A549 (cell line): ENCODE measurements at places on chromosomes 3 and 15. TPM values are rescaled to one million over a fixed set of nuclear protein-coding genes. Genes with fewer than 3 reads are reported as not detected.

DNA sequence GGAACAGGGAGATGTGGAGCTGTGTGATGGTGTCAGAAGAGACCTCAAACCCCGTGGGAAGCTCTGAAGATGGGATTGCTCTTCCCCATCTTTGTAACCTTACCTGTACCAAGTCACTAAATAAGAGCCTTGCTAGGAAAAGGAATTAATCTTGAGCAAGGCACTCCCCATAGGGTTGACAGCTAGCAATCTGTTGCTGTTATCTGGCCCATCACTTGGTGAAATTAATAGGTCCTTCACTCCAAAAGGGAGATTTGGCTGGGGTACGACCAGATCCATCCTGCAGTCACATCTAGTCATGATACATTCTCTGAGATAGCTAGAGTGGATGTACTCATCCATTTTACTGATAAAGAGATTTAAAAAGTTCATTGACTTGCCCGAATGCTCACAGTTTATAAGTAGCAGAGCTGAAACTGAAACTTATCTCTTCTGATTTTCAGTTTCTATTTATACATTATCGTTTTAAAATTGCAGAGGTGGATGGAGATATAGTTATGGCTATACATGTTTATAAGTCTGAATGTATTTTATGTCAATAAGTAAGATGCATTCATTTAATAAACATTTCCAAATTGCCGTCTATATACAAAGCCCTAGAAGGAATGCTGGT is 299.1 kb upstream of the MCTP2 start:
- no peak for DNase-seq

DNA sequence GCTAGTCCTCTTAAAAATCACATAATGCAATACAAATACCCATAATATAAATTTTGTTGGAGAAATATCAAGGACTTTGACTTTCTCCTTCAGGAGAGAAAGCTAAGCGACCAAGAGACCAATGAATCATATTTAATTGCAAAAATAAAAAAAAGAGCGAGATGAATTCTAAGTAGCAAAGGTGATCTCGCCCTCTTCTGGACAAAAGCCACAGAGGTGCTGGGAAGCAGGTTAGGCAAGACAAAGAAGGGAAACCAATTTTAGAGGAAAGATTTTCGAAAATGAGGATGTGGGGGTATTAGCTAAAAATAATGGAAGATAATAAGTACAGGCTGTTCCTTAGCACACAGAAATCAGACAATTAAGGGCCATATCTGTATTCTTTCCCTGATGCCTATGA is 111.4 kb upstream of the PLAAT1 start:
- peak; percentile 7 for DNase-seq

DNA sequence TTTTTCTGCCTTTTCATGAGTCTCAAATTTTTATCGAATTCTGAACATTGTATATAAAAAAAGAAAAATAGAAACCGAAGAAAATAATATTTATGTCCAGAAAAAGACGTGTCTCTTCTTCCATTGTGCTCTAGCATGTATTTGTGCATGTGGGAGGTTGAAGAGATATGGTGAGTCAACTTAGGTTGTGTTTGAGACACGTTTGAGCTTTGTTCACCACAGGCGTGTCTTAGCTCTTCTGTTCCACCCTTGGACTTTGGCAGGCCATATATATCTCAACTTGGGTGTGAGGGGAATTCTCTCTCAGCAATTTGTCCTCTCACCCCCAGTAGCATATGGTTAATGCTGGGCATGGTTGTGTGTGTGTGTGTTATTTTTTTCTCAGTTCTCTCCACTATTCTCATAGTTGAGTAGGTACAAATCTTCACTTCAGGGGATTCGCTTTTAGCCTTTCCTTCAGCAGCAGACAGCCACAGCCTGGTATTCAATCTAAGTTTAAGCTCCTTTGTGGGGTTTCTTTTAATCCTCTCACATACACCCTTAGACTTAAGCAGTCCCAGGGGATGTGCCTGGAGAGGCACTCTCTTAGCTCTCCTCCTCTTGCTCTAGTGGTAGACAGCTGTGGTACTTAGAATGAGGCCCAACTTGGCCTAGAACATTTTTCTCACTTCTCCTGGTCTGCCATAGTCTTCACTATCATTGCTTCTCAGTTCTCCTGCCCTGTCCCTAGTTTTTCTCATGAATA is 286.5 kb upstream of the RBMS3 start:
- no peak for DNase-seq

ZNF80 gene
- polyA plus RNA-seq, result not detected in 3 replicates

GRCh38 chr15:70289191-70289955 is 191.7 kb upstream of the TLE3 start:
- no peak for DNase-seq

DNA sequence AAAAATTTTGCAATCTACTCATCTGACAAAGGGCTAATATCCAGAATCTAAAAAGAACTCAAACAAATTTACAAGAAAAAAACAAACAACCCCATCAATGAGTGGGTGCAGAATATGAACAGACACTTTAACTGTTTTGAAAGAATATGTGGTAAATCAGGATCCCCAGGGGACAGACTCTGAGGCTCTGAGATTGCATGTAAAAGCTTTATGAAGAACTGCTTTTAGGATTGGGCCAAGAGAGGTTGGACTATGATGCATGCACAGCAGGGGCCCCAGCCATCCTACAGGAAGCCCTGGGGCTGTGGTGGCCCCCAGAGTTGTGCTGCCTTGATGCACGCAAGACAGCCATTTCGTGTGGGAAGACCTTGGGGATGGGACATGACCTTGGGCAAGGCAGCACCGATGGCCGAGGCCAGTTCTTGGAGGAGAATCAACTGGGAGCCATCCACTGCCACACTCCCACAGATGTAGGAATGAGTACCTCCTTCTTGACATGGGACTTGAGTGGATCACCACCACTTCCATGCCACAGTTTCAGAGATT is 298.1 kb upstream of the THBS1 start:
- DNase-seq, result no peak

HEXA gene
- polyA plus RNA-seq, result 104 to 112 TPM (median 106 TPM) in 3 replicates

SLC9C1 gene
- not detected in 3 replicates for polyA plus RNA-seq

DNA sequence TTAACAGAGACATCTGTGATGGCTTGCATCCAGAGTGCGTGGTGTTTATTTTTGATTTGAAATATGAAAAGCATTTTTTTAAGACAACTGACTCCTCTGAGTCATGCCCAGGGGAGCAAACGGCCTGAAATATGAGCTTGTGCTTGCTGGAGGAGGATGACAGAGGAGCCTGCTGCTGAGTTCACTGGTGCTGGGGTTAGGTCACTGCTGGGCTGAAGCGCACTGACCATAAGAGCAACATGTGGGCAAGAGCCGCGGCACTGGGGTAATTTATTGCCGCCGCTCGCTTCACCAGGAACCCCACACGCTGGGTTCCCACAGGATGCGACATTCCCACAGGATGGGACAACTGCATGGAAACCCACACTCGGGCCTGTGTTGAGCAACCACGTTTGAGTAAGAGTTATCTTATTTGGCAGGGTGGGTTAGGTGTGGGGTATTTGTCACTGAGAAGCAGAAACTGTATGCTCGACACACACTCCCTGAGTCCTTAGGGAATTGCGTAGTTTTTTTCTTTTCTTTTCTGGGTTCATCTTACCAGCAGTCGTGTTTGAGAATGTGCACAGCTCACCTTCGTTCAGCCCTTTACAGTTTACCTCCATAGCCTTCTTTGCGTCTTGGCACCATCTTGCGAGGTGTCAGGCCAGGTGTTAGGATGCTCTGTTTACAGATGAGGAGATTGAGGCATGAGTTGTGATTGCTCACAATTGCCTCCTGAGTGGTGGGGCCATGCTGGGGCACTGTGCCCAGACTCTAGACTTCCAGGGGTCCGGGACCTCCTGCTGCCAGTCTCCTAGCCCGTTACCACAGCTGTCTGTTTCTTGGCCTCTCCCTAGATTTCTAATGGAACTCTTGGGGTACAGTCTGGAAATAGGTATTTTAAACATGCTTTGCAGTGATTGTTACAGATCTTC is 60.4 kb downstream of the SMAD3 start:
- peak; percentile 93 for DNase-seq

DNA sequence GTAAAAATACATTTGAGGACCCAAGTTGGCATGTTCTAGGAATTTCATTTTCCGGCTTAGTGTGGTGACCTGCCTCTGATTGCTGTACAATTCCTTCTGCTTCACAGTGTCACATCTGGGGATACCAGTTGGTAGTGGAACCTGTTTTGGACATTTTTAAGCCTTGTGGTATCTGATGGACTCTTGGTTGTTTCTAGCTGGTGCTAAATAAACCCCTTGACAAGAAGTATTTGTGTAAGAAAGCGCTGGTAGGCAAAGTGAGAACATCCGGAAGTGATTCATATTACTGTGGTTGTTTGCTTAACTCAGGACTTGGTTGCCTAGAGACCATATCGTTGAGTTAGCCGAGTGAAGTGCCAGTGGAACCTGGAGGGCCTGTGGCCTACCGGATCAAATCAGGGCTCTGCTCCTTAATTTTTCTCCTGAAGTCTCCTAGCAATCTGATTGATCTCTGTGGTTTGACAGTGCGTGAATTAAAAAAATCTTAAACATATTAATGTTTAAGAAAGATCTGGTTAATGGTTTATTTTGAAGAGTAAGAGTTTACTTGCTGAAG is 12.8 kb downstream of the IQGAP1 start:
- DNase-seq, result peak; percentile 94

- no peak for DNase-seq
Measured at GRCh38 chr3:29610781-29611180, 329.9 kb downstream of the RBMS3 start.

GP9 gene
- not detected in 3 replicates for polyA plus RNA-seq

DNA sequence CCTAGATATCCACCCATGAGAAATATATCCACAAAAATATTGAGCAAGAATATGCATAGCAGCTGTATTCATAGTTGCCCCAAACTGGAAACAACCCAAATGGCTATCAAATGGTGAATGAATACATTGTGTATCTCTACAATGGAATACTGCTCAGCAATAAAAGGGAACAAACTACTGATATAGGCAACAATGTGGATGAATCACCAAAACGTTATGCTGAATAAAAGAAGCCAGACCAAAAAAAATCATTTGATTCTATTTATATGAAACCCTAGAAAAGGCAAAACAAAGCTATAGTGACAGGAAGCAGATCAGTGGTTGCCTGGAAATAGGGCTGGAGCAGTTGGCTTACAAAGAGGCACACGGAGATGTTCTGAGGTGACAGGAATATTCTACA is 15.5 kb upstream of the CMTM7 start:
- no peak for DNase-seq

- DNase-seq, result no peak
Measured at GRCh38 chr15:90638201-90638691, 78.9 kb upstream of the BLM start.

- no peak for DNase-seq
Measured at GRCh38 chr3:167898091-167898490, 162.6 kb downstream of the SERPINI1 start.

DNA sequence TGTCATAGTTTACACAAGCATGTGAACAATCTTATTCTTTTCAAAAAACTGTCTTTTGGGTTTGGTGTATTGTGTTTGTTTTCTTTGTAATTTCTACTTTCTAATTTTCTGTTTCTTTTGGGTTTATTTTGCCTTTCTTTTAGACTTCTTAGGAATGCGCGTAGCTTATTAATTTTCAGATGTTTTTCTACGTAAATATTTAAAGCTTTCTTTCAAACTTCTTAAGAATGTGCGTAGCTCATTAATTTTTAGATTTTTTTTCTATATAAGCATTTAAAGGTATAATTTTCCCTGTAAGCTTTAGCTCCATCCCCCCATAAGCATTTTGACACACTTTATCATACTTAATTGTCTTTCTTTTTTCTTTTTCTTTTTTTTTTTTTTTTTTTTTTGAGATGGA is 55.2 kb downstream of the RAD54L2 start:
- DNase-seq, result no peak

PEX5L gene
- polyA plus RNA-seq, result 0.06 TPM in 1 of 3 replicates, not detected in the others

MFGE8 gene
- polyA plus RNA-seq, result 403 to 506 TPM (median 446 TPM) in 3 replicates

GPR171 gene
- not detected in 3 replicates for polyA plus RNA-seq

DNA sequence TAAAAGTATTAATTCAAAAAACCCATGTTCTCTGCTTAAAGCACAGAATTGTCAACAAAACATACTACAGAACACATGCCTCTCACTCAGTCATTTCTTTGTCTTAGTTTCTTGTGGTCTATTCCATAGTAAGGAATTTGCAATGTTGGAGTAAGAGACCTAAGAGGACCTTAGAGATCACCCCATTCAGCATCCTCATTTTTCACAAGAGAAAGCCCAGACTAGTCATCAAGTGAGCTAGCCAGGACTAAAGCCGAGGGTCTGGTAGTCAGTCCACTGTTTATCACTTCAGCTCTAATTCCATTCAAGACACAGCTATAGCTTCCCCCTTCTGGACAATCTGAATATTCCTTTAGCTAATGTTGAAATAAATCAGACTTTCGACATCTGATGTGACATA is 601.1 kb downstream of the FHIT start:
- DNase-seq, result no peak

GRIP2 gene
- 1.2 to 1.6 TPM (median 1.5 TPM) in 3 replicates for polyA plus RNA-seq

- no peak for DNase-seq
Measured at GRCh38 chr15:75864213-75865059, 21.2 kb downstream of the UBE2Q2 start.

GRCh38 chr15:99371180-99372103 is 120.2 kb downstream of the LRRC28 start:
- DNase-seq, result no peak

VWA5B2 gene
- 0.37 to 0.48 TPM (median 0.47 TPM) in 3 replicates for polyA plus RNA-seq

GRCh38 chr3:132174500-132174899 is 139.7 kb upstream of the CPNE4 start:
- peak; percentile 22 for DNase-seq

DNA sequence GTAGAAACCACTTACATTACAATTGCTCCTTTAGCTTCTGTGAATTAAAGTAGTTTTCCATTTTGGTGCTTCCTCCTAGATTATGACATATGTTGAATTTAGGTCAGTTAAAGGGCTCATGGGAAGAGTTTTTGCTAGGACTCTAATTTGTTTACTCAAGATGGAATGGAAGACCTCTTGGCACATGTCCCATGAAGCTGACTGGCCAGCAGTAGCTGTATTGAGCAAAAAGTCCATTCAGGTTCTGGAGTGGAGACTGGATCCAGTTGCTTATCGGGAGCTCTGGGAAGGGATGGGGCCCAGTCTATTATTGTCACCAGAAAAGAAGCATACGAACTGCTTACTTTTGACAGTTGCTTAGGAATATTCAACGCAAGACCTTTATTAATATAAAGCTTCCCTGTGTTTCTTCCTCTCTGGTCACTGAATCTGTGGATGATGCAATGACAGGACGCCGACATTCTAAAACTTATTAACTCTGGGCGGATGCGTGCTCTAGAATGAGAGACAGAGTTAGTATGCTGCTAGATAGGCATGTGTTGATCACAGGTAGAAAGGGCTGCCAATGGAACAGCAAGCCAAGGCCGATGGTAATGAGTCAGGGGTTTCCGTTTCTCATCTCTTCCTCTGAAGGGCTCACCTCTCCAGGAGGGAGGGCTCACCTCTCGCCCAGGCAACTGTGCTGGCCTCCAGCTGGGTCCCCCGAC is 155.8 kb downstream of the NR1D2 start:
- DNase-seq, result peak; percentile 47

GRCh38 chr3:52120556-52121463 is 33.4 kb downstream of the POC1A start:
- DNase-seq, result no peak

UCN2 gene
- 14.1 to 15.9 TPM (median 15.6 TPM) in 3 replicates for polyA plus RNA-seq

- DNase-seq, result no peak
Measured at GRCh38 chr15:49619226-49619625, 1.4 kb downstream of the FAM227B start.
